ENCODE measurements at places on chromosomes 4 and X.

GRCh38 chr4:25439918-25440477 is 62.9 kb downstream of the ANAPC4 start:
- DNase-seq, result peak; percentile 76

DNA sequence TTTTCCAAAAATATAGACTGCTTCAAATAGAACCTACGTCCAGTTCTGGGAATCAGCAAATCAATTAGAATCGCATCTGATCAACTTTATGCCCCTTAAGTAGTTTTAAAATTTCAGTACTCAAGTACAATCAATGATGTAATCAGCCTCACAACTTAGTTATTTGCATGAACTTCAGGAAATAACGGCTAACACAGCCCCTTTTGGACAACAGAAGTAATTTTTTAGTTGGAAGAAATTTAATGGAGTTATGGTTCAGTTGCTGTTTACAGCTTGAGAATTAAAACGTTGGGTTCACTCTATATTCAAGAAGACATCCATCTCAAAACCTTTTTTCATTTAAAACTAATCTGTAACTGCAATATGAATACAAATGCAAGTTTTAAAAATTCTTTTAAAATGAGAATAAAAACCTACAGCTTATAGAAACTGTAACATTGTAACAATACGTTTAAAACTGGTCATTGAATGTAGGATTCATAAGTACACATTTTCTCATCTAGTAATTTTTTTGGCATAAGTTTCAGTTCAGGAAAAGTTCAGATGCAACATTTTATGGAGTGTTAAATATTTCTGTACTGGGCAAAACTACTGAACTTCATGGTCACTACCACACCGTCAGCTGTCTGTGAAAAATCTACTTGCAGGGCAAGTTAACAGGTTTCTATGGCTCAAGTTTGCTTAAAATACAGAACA is 956 bp downstream of the TAPT1 start:
- DNase-seq, result no peak

- no peak for DNase-seq
Observed at GRCh38 chr4:104394406-104395167, 100.1 kb downstream of the CXXC4 start.

GRCh38 chrX:33908898-33909297 is 223.2 kb downstream of the FAM47A start:
- DNase-seq, result peak; percentile 76

DNA sequence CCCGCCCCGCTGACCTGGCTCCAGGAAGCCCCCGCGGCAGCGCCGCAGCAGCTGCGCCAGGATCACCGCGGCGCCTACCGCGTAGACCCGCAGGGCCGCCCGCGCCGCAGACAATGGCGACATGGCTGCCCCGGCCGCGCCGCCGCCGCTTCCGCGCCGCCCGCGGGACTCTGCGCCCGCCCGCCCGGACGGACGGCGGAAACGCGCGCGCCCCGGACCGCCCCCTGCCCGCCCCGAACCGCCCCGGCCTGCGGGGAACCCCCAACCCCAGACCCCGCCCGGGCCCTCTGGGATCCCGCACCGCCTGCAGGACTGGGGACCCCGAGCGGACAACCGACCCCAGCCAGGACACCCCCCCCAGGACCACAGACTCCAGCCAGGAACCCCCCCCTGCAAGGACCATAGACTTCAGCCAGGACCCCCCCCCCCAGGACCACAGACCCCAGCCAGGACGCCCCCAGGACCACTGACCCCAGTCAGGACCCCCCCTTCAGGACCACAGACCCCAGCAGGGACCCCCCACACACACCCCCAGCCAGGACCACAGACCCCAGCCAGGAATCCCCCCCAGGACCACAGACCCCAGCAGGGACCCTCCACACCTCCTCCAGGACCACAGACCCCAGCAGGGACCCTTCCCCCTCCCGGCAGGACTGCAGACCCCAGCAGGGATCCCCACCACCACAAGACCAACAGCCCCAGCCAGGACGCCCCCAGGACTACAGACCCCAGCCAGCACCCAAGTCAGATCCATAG is at the start of the genes DHRSX and ZBED1:
TSS of gene DHRSX (minus strand) at position 174 of the 756 bp plus-strand sequence. CDS start at position 123, 51 bp downstream.
TSS of gene ZBED1 (minus strand) at position 174 of the 756 bp plus-strand sequence. CDS start 10,257 bp downstream, outside the sequence.
- no peak for DNase-seq

GRCh38 chrX:148417934-148418333 is 82.5 kb upstream of the AFF2 start:
- DNase-seq, result no peak

GRCh38 chr4:86050496-86050895 is 309.4 kb downstream of the MAPK10 start:
- DNase-seq, result no peak

- no peak for DNase-seq
Observed at GRCh38 chr4:138869165-138869564, 146.4 kb upstream of the NOCT start.

- DNase-seq, result no peak
Observed at GRCh38 chrX:19647731-19648588, 132.7 kb upstream of the MAP3K15 start.

DNA sequence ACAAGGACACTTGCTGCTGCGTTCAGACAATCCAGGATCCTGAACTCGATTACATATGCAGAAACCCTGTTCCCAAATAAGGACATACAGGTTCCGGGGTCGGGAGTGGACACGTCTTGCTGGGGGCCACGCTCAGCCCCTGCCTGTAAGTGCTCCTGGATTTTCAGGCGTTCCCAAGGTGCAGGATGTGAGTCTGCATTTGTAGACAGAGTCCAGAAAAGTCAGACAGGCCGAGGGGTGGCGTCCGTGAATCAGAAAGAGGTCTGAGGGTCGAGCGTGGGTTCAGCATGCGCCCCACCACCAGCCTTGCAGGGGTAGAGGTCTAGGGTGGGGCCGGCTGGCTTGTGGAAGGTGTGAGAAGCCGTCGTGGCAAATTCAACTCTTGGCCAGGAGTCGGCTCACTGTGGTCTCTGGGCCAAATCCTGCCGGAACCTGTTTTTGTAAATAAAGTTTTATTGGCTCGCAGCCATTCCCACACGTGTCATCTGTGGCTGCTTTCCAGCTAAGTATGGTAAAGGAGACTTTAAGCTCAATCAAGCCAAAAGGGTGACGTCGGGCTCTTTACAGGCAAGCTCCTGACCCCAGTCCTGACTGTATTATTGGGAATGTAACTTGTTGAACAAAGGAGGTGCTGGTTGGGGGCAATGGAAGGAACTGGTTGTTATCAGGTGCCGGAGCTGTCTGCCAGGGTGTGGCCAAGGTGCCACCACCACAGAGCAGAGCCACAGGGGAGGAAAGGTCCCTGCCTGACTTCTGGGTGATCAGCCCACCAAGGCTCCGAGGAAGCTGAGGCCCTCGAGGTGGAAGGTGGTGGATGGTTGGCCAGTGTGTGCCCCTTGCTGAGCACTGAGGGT is 7.4 kb downstream of the DOK7 start:
- DNase-seq, result no peak

DNA sequence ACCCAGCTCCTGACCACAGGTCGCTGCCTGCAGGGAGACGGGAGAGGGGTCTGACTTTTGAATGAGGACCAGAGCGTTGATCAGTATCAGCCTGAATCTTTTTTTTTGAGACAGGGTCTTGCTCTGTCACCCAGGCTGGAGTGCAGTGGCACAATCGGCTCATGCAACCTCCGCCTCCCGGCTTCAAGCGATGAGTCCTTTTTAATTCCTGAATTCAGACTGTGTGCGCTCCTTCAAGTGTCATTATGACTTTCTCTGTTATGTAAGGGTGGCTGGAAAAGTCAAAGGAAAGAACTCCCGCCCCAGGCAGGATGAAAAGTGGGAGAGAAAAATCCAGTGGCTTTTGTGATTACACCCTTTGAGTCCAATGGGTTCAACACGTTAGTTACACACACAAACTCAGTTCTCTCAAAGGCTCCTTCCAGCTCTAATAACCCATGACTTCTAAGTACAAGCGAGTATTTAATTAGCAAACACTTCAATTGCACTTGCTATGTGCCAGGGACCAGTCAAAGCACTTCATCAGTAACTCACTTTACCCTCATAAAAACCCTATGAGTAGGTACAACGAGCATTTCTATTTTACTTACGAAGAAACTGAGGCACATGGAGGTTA is 44.4 kb downstream of the PDHA1 start:
- no peak for DNase-seq

- no peak for DNase-seq
Observed at GRCh38 chr4:8352368-8353157, 83.0 kb downstream of the HTRA3 start.

DNA sequence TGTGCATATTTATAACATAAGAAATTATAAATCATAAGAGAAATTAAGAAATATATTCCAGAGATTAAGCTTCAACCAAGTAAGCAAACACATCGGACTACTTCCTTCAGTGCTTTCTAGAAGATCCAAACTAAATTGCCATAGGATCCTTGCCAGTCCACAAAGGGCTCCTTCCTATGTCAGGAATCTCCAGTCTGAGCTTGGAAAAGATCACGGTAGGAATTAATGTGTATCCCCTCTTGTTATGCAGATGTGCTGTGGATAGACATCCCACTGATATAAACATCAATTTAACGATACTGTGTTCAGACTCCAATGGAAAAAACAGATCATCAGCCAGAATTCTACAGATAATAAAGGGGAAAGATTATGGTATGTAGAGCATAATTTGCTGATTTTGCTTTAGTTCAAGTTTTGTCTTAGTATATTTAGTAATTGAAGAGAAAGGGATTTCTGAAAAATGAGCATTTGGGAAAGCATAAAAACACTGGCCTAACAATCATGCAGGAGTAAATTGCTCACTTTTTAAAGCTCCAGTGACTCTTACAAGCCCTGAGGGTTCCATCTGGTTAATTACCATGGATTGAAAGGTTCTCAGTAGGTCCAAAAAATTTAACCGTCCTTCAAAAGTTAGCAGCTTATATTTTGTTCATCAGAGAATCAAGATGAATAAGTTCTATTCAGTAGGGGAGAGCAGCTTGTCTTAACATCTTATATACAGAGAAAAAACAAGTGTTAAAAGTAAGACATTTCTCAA is 65.9 kb downstream of the HHIP start:
- no peak for DNase-seq

GRCh38 chr4:169682372-169683047 is 62.1 kb downstream of the CLCN3 start:
- DNase-seq, result no peak

DNA sequence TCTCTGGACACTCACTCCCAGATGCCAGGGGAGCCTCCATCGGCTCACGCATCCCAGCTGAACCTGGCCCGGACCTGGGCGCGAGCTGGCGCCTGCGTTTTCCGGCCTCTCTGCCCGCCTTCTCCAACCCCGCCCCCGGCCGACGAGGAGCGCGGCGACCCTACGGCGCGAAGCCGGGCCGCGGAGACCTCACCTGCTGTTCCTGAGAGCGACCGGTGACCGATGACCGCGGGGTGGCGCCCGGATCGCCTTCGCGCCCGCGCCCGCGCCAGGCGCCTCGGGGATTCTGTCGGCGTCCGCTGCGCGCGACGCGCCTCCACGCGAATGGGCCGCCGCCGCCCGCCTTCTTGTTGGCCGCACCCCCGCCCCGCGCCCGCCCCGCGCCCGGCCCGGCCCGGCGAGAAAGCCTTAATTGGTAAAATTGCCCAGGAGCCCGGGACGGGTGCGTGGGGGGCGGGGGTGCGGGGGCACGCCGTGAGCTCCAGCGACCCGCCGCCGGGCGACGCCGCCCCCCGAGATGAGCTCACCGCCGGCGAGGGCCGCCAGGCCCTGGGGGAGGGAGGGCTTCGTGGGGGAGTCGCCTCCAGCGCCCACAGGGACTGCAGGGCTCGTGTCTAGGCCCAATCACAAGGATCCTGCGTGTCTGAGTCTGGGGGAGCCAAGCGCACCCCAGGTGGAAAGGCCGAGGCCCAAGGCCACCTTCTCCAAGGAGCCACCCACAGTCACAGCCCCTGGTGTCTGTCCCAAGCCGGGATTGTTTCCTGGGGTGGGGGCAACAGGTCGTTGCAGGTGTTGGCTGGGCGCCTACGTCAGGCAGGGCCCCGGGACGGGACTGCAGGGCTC is at the start of gene FLNA:
TSS of gene FLNA (minus strand) at position 322 of the 843 bp plus-strand sequence. CDS start 3,389 bp downstream, outside the sequence.
- peak; percentile 75 for DNase-seq

GRCh38 chrX:112834031-112834845 is 6.4 kb downstream of the AMOT start:
- no peak for DNase-seq

DNA sequence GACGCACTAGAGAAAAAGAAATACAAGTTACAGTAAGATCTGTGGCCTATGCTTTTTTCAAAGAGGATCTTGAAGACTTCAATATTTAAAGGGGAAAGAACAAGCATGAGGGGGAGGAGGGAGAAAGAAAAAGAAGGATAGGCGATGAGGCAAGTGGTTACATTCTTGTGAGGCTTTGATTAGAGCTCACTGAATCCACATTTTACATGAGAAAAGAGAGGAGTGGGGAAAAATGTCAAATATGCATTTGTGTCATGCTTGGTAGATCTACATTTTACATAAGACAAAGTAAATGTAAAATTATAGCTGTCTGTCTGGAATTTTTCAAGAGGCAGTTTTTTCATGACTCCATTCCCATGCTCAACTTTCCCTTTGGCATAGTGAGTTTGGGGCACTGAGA is 965.9 kb downstream of the FSTL5 start:
- no peak for DNase-seq

DNA sequence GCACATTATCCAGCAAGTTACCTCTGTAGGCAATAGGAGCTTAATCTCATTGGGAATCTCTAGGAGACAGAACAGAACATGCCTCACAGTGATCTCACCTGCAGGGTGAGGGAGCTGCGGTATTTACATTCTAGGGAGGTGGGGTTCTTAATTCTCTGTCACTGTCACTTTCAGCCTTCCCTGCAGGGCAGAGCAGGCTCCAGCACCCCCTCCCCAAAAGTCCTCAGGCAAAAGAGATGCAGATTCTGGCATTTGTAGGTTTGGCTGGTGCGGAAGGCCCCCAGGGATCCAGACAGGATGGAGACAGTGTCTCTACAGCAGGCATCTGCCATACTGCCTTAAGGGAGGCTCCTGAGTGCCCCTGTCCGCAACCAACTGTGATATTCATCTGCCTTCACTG is 166.4 kb upstream of the ATP6AP2 start:
- DNase-seq, result peak; percentile 96

Measured in ELF-1 (cell line).